ENCODE measurements at places on chromosomes 2 and 18.

- no peak for DNase-seq
Observed at GRCh38 chr2:58194458-58194857, 46.7 kb downstream of the FANCL start.

DNA sequence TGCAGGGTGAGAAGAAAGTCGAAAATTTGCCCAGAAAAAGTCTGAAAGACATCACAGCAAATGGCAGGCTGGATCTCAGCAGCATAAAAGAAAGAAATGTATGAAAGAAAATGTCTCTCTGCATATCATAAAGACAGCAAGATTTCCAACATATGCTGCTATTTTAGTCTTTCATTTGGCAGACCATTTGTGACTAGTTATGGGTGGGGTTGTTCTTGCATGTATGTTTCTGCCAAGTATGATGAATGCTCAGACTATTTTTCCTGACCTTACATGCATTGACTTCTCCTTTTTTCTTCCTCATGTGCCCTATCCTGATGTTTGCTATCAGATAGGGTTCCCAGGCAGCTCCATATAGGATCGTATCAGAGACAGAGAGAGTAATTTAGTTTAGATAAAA is 58.5 kb upstream of the PARD3B start:
- DNase-seq = peak; percentile 49

DNA sequence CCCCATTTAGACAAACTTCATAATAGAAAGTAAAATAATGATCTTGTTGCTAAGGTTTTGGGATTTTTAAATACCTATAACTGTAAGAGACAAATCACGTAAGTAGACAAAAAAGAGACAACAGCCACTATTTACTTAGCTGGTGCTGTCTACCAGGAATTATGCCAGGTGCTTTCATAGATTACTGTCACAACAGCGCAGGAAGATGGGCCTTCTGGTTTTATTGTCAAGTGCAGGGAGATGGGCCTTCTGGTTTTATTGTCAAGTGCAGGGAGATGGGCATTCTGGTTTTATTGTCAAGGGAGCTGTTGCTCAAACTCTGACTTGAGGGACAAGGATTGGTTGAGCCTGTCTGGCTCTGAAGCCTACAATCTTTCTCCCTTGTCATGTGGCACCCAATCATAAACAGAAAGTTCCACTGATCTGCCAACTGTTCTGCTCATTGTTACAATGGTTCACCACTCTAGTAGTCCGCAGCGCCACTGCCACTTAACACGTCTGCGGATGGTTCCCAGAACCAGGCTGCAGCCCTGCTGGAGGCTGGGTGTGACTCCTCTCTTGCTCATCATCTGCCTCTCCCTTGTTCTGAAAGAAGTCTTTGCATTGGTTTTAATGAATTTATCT is 95.0 kb downstream of the RNF144A start:
- DNase-seq = peak; percentile 55

DNA sequence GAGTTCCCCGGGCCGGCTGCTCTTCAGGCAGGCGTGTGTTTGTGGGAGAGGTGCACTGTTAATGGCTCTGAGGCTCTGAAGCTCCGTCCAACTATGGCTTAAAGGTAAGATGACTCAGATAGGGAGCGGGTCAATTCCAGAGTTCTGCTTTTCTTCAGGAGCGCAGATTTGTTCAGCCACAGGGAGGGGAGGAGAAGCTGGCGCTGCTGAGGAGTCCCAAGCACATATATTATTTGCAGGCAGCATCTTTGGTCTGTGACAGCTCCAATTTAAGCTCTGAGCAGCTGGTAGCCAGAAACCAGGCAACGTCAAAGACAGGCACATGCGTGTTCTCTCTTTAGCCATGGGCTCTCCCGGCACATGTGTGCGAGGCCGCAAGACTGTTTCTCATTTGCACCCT is 229.2 kb downstream of the BCL2 start:
- no peak for DNase-seq

- DNase-seq = no peak
Observed at GRCh38 chr2:236673126-236673822, 103.6 kb downstream of the ACKR3 start.

DNA sequence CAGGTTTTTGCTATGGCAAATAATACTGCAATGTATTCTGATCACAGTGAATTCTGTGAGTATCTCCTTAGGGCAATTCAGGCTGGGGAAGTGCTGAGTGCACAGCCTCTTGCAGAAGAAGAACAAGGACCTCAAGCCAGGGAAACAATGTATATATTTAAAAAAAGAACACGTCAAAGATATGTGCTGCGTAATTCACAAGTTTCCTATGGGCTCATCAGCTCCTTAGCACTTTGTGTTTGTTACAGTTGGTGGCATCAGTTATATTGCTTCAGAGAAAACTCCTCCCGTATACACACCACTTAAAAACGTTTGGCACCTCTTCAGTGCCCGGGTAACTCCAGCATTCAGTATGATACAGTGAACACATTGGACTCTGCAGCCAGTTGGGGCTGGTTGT is 16.5 kb upstream of the MARCO start:
- no peak for DNase-seq

- no peak for DNase-seq
Observed at GRCh38 chr2:146997945-146998344, 846.9 kb upstream of the ACVR2A start.

- peak; percentile 64 for DNase-seq
Observed at GRCh38 chr2:40450066-40450795, 1.7 kb downstream of the SLC8A1 start.

DNA sequence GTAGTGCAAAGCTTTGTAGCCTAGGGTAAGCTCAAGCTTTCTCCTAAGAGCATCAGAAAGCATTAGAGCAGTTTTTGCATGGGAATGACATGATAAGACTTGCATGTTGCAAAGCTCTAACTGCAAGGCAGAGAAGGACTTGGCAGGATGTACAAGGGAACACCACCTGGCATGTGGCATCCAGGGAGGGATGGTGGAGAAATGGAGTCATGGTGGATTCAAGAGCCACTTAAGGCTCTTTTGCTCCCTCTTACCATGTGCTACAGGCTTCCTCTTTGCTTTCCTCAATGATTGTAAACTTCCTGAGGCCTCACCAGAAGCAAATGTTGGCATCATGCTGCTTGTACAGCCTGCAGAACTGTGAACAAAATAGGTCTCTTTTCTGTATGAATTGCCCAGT is 266.0 kb downstream of the GLI2 start:
- DNase-seq = no peak

DNA sequence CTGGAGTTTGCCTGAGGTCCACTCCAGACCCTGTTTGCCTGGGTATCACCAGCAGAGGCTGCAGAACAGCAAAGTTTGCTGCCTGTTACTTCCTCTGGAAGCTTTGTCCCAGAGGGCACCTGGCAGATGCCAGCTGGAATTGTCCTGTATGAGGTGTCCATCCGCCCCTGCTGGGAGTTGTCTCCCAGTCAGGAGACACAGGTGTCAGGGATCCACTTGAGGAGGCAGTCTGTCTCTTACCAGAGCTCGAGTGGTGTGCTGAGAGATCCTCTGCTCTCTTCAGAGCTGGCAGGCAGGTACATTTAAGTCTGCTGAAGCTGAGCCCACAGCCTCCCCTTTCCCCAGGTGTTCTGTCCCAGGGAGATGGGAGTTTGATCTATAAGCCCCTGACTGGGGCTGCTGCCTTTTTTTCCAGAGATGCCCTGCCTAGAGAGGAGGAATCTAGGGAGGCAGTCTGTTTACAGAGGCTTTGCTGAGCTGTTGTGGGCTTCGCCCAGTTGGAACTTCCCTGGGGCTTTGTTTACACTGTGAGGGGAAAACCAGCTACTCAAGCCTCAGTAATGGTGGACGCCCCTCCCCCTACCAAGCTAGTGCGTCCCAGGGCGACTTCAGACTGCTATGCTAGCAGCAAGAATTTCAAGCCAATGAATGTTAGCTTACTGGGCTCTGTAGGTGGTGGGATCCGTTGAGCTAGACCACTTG is 34.7 kb downstream of the TFPI start:
- DNase-seq = no peak

DNA sequence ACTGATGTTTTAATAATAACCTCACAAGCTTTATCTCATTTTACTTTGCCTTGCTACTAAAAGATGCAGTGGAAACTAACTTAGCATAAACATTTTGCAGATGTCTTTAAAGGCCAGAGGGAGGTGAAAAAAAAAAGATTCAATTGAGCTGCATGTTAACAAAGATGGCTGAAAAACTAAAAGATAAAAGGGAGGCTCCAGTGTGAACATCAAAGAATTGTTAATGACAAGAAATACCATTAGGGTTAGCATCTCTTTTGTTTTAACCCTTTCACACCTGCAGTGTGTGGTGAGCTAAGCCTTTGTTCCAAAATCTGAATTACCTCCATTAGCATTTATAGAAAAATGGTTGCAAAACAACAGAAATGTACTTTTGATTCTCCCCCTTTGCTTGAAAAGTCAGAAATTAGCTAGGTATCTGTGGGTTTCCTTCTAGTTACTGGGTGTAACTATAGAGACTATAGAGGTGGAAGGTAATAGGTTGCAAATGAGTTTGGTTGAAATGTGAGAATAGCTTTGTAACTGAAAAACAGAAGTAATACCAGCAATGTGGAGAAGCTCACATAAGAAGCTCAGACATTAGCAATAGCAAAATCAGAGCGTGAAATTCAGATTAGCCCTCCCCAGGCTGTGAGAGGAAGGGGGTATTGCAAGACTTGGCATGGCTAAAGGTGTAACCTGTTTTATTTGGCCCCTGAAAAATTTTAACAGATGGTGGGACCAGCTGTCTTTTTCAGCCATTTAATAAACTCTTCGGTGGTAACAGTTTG is 34.8 kb upstream of the SP5 start:
- DNase-seq = no peak

DNA sequence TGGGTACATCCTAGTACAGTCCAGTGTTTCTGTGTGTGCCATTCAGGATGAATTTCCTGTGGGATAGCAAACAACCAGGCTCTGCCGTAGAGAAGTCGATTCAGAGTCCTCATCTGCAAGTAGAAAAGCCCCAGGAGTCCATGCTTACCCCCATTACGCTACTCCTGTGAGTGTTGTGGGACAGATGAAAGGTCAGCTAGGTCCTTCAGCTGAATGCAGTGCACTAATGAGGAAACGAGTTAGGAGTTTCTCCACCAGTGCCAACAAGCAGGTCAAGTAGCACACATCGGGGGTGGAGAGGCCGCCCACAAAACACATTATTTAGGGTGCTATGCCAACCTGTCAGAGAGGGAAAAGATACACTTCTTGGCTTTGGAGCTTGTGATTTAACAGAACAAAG is 2.5 kb upstream of the GPR39 start:
- no peak for DNase-seq

DNA sequence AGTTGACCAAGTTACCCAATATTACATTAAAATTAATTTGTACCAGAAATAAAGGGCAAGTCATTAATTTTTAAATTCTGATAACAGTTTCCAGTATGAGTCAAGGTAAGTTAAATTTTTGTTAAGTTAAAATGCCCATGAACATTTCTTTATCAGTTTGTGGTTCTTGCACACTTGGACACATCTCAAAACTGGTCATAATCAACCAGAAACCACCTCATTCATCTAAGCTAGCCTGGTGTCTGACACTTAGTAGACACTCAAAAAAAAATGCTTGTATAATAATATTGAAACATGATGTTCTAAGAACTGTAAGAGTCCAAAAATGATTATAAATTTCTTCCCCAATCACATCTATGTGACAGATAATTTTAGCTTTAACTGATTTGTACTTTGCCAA is 62.4 kb downstream of the SATB2 start:
- peak; percentile 38 for DNase-seq

- no peak for DNase-seq
Observed at GRCh38 chr2:200851398-200852248, 12.8 kb downstream of the CLK1 start.

GRCh38 chr2:28096421-28096820 is 205.9 kb downstream of the BABAM2 start:
- DNase-seq = peak; percentile 89

DNA sequence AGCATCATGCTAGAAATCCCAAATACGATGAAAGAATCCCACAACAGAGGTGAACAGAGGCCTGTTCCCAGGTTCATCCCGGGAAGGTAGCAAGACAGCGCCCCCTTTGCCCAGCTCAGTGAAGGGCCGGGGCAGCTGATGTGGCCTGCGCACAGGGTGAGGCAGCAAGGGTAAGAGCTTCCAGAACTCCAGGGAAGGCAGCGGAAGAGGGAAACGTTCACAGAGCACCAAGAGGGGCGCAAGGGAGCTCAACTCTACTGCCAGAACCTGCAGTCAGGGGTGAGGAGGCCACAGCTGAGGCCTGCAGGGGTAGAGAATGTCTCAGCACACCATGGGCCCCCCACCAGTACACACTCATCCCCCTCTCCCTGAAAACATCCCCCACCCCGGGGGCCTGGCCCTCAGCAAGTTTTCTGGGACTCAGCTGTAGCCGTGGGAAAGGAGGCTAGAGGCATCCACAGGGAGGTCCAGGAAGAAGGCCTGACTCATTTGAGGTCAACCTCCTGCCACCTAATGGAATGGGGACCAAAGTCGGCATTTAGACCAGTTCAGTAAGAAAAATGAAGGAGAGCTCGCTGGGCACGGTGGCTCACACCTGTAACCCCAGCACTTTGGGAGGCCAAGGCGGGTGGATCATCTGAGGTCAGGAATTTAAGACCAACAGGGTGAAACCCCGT is 95.6 kb upstream of the ASAP2 start:
- DNase-seq = no peak

DNA sequence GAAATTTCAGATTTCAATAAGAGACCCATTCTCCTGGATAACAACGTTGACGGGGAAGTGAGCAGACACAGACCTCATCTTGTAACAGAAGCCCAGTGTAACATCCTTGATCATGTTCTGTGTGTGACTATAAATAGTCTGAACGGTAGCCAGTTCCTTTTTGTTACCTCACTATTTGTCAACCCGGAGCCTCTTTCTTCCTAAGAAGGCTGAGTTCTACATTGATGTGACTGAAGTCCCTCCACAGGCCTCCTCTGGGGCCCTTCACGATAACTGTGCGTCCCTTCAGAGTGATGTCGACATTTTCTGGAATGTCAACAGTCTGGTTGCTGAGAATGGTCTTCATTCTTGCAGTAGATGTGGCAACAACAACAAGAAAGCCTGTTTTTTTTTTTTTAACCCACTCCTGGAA is 6.3 kb upstream of the PLEKHM3 start:
- peak; percentile 16 for DNase-seq

DNA sequence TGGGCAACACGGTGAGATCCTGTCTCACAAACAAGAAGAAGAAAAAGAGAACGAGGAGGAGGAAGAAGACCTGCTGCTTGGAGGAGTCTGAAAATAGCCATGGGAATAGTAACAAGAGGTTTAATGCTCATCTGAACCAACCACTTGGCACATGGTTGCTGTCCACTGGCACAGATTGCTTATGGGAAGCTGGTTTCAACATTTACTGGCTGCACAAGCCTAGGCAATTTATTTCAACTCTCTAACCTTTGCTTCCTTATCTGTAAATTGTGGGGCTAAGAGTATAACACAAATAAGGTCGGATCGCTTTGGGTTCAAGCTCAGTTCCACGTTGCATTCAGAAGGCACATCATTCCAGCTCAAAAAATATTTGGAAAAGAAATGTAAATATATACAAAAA is 14.2 kb upstream of the RHOB start:
- no peak for DNase-seq

DNA sequence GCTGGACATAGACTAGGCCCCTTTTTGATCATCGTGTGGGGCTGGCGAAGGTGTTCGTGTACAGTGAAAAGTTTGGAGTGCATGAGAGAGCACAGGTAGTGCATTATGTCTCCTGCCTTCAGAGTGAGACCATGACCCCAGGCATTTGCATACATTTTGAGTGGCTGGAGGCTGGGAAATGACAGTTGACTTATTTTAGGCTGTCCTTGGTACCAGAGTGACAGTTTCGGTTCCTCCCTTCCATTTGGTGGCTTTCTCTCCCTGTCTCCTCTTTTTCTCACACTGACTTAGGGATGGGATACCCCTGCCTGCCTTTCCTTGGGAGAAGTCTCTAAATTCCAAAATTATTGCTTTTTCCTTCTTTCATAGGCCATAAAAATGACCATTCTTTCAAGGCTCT is 20.1 kb downstream of the SERPINB12 start:
- DNase-seq = no peak

Data from fibroblast of skin of abdomen (primary cell).